Forelimb muscle (tissue), 1 donor: ENCODE measurements at places on chromosomes 7 and 10.

DNA sequence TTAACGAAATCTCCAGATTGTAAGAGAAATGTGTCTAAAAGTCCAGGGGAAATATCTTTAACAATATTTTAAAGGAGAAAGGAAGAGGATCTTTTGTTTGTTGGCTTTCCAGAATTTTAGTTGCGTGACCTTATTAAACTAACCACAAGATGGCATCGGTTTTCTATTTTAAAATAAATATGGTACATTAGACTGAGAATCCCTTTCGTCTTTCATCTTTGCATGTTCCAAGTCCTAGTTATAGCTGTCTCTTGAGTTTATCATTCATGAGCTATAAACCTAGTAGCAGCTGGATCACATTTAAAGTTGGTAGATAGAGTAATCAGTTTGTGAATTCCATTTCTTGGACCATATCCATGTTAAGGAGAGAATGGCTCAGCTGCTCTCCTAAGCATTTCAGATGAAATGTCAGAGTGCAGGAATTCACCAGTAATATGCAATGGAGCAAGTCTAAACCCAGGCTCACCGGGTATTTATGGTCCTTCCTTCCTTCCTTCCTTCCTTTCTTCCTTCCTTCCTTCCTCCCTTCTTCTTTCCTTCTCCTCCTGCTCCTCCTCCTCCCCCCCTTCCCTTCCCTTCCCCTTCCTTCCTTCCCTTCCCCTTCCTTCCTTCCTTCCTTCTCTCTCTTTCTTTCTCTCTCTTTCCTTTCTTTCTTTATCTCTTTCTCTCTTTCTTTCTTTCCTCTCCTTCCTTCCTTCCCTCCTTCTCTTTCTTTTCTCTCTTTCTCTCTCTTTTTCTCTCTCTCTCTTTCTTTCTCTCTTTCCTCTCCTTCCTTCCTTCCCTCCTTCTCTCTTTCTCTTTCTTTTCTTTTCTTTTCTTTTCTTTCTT is 57.8 kb upstream of the RAB18 start:
- DNase-seq = peak; percentile 20

DNA sequence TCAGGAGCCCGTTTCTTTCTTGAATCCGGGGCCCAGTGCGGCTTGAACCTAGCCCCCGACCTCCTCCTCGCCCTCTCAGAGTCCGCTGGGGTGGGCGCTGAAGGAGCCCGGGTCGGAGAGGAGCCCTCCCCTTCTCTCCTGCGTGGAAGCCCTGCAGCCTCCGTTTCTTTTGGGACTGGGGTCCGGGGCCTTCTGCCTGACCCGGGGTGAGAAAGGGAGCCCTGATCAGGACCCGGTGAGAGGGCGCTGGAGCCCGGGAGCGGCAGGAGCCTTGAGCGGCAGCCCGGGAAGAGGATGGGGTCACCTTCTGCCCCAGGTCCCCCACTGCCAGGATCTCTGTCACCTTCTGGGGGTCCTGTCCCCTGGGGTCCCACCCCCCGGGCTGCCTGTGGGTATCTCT is 162.3 kb downstream of the ZNF33B start:
- DNase-seq = no peak

DNA sequence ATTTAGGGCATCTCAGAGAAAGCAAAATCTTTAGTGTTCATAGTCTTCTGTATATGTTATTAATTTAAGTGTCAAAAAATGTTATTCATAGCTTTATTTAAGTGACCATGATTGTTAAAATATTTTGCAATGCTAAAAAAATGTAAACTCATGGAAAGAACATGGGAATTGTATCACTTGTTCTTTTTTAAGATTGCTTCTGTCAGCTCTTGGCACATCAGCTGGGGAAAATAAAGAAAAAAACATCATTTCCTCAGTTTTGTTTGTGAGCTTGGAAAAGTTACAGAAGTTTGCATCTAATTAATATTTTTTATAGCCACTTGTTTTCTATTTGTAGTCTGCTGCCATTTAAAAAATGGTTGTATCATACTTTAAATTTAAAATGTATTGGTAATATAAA is 285.9 kb upstream of the CSTF2T start:
- no peak for DNase-seq

DNA sequence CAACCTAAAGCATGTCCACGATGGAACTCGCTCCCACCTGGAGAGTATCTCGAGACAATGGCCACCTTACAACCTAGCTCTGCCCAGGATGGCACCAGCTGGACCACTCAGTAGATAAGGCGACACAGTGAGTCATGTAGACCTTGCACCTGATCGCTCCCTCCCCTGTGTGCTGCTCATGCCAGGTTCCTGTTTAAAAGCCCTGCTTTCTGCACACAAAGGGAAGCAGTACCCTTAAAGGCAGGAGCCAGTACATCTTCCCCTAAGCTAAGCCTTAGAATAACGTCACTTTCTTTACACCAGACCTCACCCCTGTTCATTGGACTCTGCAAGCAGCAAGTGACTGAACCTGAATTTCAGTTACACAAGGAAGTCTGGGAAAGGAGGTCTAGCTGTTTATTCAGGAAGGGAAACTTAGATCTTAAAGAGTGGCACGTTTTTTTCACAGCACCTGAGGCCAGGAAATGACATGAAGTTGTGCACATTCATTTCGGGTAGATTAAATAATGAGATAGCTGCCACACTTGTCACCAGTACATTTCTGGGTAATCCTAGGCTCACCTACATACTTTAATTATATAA is 117.9 kb downstream of the MTPAP start:
- DNase-seq = no peak

DNA sequence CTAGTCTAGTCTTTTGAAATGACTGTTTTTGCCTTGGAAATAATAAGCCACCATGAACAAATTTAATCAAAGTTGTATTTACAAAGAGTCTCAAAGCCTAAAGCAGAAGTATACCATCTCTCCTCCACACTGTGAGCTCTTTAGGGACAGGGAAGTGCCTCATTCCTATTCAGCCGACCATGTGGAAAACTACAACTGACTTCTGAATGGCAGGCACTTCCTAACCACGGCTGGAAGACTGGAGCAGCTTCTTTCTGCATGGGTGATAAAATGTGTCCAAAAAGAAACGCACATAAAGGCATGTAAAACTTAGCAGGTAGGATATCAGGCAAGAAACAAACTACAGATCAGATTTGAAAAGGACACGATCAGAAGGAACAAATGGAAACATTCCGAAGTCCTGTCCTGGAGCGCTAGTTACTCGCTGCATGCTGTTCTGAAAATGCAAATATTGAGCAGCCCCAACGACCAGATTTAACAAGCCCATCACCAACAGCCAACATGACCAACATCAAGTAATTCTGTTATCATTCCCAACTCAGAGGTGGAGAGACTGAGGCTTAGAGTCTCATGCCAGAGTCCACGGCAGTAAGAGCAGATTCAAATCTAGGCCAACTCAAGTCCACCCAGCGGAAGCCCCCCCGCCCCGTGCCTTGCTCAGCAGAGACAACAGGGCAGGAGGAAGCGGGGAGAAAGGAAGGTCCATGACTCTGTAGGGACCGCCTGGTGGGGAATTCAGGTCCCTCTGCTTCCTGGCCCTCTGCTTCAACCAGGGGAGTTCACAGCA is 26.5 kb downstream of the CTBP2 start:
- no peak for DNase-seq

DNA sequence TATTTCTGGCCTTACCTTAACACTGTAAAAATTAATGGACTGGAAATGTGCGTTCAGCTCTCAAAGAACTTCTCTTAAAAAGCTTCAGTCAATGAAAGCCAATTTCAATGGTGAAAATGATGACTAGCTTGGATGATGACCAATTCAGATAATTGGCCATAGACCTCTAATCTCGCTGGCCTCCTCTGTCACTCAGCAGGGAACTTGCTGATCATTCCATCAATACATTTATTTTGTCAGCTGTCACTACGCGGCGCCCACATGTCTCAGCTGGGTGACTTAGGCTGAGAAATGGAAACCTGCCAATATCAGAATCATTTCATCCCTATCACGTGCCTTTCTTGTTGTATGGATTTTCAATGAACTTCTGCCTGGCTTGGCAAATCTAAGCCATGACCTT is 673.0 kb upstream of the AUTS2 start:
- DNase-seq = no peak

DNA sequence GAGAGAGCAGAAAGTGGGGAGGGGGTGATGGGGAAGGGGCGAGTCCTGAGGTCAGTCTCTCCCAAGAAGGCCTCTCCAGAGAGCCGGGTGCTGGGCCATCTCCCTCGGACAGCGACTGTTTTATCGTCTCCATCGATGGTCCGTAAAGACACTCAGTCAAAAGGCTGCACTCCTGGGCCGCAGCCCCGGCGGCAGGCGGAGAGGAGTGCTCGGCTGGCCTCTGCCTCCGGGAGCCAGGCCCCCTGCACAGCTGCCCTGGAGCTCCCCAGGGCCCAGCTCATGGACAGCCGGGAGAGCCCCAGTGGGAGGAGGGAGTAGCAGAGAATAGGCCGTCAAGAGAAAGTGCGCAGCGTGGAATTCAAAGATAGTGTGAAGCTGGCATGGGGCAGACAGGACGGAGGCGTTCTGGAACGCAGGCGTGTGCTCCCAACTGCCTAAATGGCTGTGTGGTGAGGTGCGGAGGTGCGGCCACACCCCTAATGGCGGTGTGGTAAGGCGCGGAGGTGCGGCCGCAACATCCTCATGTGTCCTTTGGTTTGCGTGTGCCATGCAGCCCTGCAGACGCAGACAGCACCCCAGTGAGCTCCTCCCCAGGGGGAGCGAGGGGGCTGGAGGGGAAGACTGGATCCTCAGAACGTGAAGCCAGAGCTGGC is 477.5 kb upstream of the FOXK1 start:
- DNase-seq = no peak

DNA sequence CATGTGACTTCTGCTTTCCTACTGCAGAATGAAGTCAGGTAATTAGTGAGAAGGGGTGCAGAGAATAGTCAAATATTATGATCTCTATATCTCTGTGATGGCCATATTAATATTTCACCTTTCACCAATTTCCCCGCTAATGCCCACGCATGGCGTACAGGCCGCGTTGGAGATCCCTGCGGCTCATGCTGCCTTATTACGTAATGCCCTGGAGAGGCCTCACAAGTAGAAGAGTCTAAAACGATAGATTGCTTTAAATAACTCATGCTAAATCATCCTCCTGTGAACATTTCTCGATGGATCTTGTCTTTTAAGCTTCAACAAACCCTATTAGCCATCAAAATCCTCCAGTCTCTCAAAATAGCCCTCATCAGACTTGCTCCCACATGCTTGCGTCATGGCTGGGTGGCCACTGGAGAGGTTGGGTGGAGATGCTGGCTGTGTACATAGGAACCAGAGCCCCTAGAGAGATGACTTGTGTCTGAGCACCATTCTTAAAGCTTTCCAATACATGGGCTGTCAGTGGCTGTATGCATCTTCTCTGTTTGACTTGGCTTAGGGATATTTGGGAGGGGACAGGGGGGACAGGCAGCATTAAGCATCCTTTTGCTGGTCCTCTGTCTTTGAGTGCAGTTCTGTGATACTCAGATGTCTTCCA is 79.5 kb upstream of the INSYN2A start:
- DNase-seq = no peak

DNA sequence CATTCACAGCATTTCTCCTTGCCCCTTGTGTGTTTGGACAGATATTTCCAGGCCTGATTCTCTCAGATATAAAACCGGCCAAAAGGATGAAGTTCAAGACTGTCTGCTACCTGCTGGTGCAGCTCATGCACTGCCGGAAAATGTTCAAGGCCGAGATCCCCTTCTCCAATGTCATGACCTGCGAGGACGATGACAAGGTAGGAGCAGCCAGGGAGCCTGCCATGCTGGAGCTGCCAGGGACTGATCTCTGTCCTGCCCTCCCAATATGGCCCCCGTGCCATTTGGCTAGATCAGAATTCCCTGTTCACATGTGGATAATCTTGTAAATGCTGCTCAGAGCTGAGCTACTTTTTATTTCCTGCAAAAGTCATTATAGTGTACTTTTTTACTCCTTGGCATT is 87.8 kb downstream of the ADCY1 start:
- DNase-seq = no peak

DNA sequence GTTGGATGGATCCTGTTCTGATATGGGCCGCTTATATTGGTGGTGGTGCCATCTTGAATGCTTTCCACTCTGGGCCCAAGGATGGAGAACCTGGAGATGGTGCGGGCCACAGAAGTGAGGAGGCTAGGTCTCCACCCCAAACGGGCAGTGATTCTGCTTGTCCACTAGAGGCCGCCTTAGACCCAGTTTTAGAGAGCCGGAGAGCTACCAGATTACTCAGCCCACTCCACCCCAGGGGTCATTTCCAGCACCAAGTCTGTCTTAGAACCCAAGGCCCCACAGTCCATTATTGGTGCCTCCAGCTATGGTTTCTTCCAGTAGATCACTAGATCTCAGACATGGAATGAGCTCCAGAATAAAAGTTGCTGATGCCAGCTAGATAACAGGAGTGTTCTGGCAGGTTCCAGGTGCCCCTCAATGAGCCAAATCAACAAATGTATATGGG is 11.8 kb upstream of the CAMK2G start:
- DNase-seq = peak; percentile 65

- DNase-seq = no peak
Observed at GRCh38 chr7:102974366-102975236, 61.8 kb downstream of the LRRC17 start.

GRCh38 chr10:112159469-112159868 is 24.1 kb downstream of the GPAM start:
- no peak for DNase-seq

DNA sequence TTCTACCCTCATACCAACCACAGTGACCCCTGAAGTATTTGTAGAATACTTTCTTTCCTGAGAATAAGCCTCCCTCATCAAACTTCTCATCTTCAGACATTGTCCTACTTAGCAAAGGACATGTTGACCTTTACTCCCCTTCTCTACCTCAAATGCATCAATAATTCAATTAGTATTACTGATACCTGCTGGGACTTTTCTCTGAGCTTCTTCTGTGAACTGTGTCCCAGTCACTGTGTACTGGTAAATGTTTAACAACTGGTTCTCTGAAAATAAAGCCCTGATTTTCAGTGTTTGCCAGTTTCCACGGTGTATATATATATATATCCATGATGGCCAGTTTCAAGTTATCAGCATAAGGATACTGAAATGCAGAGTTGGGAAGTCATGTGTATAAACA is 12.2 kb downstream of the PANK1 start:
- DNase-seq = no peak
